ENCODE measurements at places on chromosomes 5 and 9.
A peak's percentile ranks its signal among the peaks of the same experiment; 100 is the strongest.

GRCh38 chr5:38455796-38456330 lies 100.6 kb downstream of the LIFR start:
- DNase-seq: no peak

GRCh38 chr5:133406208-133406976 lies 205.9 kb downstream of the FSTL4 start:
- no peak for DNase-seq

DNA sequence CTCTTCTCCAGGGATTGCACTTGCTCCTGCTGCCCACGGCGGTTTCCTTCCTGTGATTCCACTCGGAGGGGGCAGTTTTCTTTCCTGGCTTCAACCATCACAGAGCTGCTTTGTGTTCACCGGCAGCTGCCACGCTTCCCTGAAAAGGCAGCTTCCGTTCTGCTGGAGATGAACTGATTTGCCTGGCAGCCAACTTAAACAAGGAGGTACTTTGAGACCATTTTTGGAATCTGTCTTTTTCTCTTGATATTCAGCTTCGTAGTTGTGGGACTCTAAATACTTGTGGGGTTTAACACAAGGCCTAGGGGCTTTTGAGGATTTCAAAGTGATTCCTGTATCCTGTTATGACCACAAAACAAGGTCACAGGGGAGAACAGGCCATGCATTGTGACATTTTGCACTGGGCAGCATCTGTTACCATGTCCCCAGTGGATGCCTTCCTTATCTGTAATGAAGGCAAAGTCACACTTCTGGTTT lies 192.0 kb downstream of the MTRR start:
- DNase-seq: no peak

GRCh38 chr9:12958279-12958678 lies 183.5 kb downstream of the LURAP1L start:
- DNase-seq: no peak

DNA sequence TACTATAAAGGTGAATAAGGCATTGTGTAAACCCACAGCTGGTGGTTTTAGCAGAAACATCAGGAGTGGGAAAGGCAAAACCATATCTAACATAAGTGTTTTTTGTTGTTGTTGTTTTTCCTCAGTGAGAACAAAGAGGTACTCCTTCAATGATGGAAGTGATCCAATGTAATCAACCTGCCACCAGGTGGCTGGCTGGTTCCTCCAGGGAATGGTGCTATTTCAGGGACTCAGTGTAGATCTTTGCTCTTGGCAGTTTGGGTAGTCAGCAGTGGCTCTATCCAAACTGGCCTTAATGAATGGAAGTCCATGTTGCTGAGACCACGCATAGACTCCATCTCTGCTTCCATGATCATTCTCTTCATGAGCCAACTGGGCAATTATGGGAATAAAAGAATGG lies 10.8 kb downstream of the DMRTA1 start:
- no peak for DNase-seq

- no peak for DNase-seq
Measured at GRCh38 chr9:34289159-34289558, 39.9 kb downstream of the KIF24 start.

GRCh38 chr5:51380603-51381207 lies 2.5 kb upstream of the ISL1 start:
- no peak for DNase-seq

DNA sequence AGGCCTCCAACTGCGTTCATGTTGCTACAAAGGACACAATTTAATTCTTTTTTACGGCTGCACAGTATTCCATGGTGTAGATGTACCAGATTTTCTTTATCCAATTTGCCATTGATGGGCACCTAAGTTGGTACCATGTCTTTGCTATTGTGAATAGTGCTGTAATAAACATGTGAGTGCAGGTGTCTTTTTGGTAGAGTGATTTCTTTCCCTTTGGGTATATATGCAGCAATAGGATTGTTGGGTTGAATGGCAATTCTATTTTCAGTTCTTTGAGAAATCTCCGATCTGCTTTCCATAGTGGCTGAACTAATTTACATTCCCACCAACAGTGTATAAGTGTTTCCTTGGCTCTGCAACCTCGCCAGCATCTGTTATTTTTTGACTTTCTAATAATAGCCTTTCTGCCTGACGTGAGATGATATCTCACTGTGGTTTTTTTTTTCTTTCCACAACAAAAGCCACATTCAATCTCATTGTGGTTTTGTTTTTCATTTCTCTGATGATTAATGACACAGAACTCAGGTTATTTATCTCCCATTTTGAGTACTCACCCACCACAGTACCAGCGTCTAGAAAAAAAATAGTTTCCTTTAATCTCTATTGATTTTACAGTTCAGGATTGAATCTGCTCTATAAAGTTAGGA lies 21.9 kb downstream of the ARRDC3 start:
- no peak for DNase-seq

- DNase-seq: no peak
Measured at GRCh38 chr5:126398791-126399190, 24.4 kb upstream of the GRAMD2B start.

GRCh38 chr5:160616712-160617497 lies 195.2 kb downstream of the PTTG1 start:
- DNase-seq: no peak

- no peak for DNase-seq
Measured at GRCh38 chr9:967436-967835, 9.0 kb upstream of the DMRT3 start.

DNA sequence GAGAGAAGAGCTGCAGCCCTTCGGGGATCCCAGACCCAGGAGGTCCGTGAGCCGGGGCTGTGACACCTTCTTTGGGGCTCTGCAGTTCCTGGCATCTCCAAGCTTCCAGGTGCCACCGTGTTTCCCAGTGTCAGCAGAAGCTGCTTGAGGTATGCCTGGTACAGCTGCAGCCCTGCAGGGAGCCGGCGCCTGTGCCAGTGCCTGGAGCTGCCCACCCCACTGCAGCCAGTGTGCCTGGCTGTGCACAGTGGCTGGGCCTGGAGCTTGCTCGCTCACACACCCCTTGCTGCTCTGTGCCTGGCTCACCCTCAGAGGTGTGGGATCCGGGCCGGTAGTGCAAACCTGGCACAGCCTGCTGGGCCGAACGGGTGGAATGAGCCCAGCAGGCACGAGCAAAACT lies 65.5 kb downstream of the NACC2 start:
- no peak for DNase-seq

- DNase-seq: no peak
Measured at GRCh38 chr9:1386420-1386819, 336.3 kb downstream of the DMRT2 start.

DNA sequence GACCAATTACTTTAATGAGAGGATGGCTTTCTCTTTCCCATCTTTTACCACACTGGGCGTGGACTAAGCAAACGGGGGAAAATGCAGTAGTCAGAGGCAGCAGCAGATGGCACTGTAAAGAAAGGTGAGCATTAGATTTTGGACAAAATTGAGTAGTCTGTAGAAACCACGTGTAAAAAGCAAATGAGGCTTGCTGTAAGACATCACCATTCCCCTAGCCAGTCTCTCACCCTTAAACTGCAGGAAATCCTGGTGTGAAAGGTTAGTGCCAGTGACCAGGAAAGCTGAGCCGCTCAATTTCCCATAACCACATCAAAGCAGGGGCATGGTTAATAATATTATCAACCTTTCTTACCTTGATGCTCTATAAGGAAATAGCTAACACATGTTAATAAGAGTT lies 31.8 kb downstream of the SPATA31C2 start:
- no peak for DNase-seq

- no peak for DNase-seq
Measured at GRCh38 chr5:20556115-20556763, 568.2 kb upstream of the CDH18 start.

- DNase-seq: no peak
Measured at GRCh38 chr5:128427921-128428320, 110.1 kb downstream of the FBN2 start.

DNA sequence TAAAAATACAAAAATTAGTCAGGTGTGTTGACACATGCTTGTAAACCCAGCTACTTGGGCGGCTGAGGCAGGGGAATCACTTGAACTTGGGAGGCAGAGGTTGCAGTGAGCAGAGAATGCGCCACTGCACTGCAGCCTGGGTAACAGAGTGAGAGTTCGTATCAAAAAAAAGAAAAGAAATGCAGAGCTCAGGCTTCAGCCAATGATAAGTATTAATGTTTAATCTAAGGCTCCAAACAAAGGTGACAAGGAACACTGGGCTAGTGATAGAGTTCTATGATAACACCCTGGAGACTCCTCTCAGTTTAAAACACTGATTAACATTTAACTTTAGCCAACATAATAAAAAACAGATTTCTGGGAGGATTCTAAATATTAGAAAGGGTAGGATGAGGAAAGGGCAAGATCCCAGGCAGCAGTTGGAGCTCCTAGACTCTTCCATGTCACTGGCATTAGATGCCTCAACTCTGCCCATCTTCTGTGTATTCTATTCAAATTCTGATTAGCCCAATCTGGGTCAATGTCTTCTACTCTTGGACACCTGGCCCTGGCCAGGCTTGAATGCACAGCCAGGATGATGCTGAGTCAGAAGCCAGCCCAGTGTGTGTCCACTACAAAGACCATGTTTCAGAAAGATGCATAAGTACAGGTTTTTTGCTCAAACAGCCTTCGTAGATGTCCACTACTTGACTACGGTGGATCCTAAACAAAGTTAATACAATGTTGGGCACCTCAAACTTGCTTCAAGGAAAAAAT lies 91.0 kb upstream of the FAM169A start:
- DNase-seq: no peak

DNA sequence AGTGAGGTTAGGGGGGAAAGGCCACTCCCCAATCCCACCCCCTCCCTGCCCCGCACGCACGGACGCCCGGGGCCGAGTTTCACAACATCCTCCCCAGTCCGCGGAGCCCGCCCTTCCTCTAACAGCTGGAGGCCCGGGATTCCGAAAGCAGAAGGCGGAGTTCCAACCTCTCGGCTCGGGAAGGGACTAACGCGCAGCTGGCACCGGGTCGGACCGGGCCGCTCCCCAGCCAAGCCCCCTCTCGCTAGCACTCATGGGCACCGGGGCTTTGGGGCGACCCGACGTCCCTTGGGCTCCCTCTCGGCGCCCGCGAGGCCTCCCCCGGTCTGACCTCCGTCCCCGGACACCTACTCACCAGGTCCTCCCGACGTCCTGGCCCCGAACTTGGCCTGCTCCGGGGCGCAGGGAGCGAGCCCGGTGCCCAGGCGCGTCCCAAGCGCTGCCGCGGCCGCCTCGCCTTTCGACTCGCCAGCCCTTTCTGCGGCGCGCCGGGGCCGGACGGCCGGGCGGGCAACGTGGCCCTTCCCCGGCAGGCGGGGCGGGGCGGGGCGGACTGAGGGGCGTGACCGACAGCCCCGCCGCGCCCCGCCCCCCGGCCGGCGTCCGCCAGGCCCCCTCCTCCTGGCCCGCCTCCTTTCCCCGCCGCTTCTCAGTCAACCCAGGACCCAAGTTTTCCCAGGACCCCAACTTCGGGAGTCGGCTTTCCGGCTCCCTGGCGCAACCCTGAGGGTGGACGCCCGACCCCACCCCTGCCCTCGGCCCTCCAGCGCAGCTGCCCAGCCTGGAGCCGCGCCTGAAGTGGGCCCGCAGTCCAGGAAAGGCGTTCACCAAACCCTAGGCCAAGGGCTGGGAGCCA lies at the start of gene MGAT1:
TSS of gene MGAT1 (minus strand) at position 482 of the 856 bp plus-strand sequence. CDS start 9,835 bp downstream, outside the sequence.
- DNase-seq: peak; percentile 38

DNA sequence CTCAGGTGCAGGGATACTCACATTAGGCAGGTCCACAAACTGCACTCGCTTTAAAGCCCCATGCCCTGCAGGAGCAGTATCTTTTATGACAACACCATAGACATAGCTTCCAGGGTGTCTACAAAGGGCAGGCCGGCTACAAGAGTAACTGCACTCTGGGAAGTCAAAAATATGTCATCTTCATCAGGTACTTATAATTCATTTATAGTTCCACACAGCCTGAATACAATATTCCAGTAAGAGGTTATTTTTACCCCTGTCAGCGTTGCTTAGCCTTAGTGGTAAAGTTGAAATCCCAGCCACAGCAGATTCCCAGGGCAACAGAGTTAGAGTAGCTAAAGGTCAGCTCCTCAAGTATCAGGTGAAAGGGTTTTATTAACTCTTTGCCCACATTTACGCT lies 82.3 kb upstream of the ITGA2 start:
- no peak for DNase-seq

DNA sequence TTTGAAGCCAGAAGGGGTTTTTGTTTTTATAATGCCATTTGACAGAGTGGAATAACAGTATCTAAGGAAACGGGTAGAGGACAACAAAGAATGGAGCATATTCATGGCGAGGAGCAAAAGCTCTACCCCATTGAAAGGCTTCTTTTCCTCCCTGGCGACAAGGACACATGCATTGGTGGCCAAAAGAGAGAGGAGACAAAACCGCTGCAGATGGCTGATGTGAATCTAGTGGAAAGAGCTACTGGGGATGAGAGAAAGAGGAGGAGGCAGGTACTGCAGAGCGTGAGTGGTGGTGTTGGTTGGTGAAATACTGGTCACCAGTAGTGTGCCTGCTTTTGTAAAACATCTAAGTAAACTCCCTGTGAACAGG lies 491 bp downstream of the APC start:
- DNase-seq: no peak

DNA sequence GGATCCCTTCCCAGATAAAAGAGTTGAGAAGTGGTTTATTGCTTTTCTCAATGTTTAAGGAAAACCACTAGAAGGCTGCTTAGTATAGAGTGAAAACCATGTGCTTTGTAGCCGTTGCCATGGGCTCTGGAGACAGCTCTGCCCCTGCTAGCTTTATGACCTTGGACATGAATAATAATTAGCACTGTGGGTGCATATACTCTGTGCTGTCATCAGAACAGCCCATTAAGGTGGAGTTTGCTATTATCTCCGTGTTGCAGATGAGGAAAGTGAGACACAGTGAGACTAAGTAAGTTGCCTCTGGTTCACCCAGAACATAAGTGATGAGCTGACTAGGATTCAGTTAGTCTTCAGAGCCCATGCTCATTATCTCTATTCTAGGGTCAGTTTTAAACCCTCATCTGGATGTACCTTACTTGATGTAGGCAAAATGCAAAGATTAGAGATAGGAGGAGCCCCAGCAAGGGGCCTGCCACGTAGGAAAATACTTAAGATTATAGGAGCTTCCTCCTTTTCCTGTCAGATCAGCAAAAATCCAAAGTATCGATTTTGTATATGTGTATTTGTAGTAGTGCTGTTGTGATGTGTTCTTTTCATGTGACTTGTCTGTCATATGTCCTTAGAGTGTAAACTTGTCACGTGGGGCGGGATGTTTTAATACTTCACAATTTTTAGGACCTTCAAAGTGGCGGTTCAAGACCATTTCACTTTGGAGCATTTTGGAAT lies 102.5 kb downstream of the TLE4 start:
- DNase-seq: no peak

DNA sequence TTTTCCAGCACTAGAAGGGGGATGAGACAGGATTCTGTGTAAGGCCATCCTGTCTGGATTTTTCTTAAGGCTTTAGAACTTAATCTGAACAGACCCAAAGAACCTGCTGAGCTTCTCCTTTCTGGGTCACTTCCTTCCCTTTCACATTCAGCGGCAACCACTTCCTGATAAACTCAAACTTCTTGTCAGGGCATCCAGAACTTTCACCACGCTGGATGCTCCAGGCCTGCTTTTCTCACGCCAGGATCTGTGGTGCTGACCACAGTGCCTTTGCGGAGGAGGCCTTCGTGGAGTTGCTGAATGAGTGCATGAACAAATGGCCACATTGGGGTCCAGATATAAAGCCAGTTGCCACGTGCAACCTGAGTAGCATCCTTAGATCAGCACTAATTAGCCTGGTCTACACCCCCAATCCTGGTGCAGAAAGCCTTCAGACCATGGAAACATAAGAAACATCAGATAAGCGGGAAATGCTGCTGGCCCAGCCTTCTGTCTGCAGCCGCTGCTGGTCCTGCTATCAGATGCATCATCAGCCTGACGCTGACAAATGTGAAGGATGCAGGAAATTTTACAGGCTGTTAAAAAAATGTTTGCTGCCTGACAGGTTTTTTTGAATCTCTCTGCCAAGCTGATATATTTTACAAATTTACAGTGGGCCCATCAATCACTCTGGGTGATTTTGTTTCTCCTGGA lies 75.3 kb upstream of the BARHL1 start:
- DNase-seq: no peak
